ENCODE measurements at places on chromosomes 5 and 9. TPM values are rescaled to one million over a fixed set of nuclear protein-coding genes. Genes with fewer than 3 reads are reported as not detected.

- no peak for DNase-seq
Observed at GRCh38 chr5:54679686-54680085, 162.1 kb downstream of the SNX18 start.

DNA sequence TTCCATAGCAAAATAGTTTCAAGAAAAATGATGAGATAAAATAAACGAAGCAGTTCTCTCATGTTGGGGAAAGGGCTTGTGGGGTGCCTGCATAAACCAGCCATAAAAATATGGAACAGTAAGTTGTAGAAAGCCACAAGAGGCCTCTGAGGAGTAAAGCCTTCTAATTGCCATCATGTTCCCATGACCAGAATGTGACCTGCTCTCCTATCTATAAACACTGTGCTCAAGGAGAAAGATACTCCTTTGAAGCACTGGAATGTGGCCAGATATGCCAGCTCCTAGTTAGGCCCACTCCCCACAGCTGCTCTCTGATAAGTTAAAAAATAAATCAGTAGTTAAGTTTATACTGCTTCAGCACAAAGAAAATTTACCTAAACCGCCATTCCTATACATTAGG is 65.8 kb downstream of the SETX start:
- DNase-seq, result no peak

DNA sequence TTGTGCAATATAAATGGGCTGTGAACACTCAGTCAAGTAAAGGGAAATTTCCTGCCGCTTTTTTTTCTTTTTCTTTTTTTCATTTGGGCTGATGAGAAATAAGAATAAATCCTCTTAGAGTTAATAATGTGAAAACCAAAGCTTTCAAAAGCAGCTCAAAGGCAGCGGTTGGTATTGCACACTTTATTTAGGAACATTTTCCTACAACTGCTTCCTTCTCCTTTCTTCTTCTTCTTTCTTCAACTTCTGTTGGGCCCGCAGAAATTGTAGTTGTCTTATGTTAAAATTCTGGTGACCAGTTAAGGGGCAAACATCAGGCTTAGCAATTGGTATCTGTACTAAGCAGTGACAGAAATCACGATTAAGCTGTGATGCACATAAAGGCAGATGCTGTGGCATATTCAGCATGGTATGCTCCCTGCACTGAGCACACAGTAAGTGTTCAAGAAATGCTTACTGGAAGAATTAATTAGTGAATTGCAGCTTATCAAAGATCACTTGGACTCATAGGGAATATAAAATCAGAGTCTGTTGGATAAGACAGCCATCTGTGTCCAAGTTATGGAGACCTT is 85.4 kb downstream of the ANKRD55 start:
- no peak for DNase-seq

The GPR151 gene
- total RNA-seq, result not detected
